ENCODE measurements at places on chromosomes 7 and 10. TPM values are rescaled to one million over a fixed set of nuclear protein-coding genes. Genes with fewer than 3 reads are reported as not detected.

DNA sequence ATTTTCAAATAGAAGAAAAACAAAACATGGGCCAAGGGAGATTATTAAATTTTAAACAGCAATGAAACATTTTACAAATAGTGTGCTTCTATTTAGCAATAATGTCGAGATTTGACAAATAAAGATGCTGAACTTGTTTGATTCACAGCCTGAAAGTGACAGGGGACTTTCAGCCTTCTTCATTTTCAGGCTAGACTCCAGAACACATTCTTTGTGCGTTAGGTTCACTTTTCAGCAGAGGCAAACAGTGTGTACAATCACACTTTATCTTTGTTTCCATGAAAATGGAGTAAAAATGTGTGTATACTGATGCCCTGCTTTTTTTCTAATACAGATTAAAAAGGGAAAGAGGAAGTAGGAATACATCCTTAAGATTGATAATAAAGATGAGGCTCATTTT, 35.6 kb downstream of the FAM171A1 start:
- H3K4me1 ChIP-seq: peaks cover 12% of the 10 kb centered on the region
- H3K27me3 ChIP-seq: no peaks in the 10 kb centered on the region
- H3K27ac ChIP-seq: no peak overlapping the region
- no peak overlapping the region for H3K4me3 ChIP-seq
- H3K36me3 ChIP-seq: no peaks in the 10 kb centered on the region

DNA sequence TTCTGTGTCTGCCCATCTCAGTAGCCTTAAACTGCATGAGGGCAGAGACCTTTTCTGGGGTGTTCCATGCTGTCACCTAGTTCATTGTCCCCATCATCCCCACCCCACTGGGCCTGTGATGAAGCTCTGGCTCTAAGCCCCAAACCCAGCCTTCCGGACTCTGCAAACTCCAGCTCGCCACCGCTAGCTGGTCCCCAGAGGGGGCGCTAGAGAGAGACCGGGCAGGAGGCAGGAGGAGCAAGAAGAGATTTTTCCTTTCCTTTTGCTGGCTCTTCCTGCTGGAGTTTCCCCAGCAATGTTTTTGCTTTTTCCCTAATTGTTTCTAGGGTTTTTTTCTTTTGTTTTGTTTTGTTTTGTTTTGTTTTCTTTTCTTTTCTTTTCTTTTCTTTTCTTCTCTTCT, 234.4 kb downstream of the TEX36 start:
- H3K4me1 ChIP-seq: no peaks in the 10 kb centered on the region
- H3K36me3 ChIP-seq: no peaks in the 10 kb centered on the region
- no peak overlapping the region for H3K27ac ChIP-seq

PON1 gene
- 1.5 TPM for total RNA-seq

CCT6A gene
- 318 TPM for total RNA-seq

- H3K27ac ChIP-seq: no peak overlapping the region
- H3K36me3 ChIP-seq: no peaks in the 10 kb centered on the region
- H3K27me3 ChIP-seq: no peaks in the 10 kb centered on the region
- no peak for DNase-seq
- H3K4me3 ChIP-seq: no peak overlapping the region
Observed at GRCh38 chr7:41298409-41298808, 404.5 kb downstream of the INHBA start.

ANKRD1 gene
- total RNA-seq: not detected

KLF14 gene
- total RNA-seq: not detected

RBM48 gene
- total RNA-seq: 8.8 TPM

- no peak overlapping the region for H3K4me3 ChIP-seq
- DNase-seq: no peak
- H3K27ac ChIP-seq: no peak overlapping the region
Observed at GRCh38 chr10:33133557-33133956, 175.5 kb upstream of the ITGB1 start.

- no peaks in the 10 kb centered on the region for H3K36me3 ChIP-seq
- H3K4me1 ChIP-seq: no peaks in the 10 kb centered on the region
- H3K27me3 ChIP-seq: no peaks in the 10 kb centered on the region
Observed at GRCh38 chr7:142053988-142054387, 57.5 kb upstream of the MGAM2 start.

- no peak overlapping the region for H3K4me3 ChIP-seq
- peak; percentile 57 for DNase-seq
- H3K36me3 ChIP-seq: no peaks in the 10 kb centered on the region
- no peak overlapping the region for H3K27ac ChIP-seq
- no peaks in the 10 kb centered on the region for H3K4me1 ChIP-seq
Observed at GRCh38 chr7:31729195-31729804, 42.3 kb downstream of the PPP1R17 start.

DNA sequence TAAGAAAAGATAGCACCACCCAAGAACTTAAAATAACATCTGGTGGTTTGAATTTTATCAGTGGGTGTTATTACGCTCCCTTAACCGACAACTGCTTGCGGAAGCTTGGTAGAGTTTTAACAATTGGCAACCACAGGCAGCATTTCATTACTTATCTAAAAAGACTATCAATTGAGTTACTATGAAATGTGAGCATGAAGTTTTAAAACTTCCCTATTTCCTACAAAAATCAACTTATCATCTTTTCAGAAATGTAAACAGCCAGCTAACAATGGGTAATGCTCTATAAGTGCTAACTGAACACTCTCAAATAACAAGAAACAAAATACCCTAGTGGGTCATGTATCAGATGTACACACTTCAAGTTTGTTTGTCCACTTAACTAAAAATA, 68.8 kb downstream of the OSBPL3 start:
- H3K4me3 ChIP-seq: no peak overlapping the region
- peaks cover 15% of the 10 kb centered on the region for H3K4me1 ChIP-seq
- H3K36me3 ChIP-seq: no peaks in the 10 kb centered on the region
- DNase-seq: no peak
- H3K27me3 ChIP-seq: no peaks in the 10 kb centered on the region

TMEM236 gene
- 0.03 TPM for total RNA-seq

LLCFC1 gene
- not detected for total RNA-seq

DNA sequence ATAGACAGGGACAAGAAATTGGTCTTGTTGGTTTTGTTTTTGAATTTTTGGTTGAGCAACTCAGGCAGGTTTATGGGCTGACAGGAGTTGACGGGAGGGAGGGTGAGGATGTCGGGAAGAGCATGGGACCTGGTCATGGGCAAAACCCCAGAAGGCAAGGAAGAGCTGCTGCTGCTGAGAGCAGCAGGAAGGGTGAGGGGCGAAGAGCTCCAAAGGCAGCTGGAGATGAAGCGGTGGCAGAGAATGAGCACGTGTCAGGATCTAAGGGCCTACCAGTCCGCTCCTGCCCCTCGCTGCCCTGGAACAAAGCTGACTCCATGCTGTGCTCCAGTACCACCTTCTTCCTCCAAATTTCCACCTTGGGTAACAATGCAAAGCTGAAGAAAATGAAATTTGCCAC, 84.3 kb downstream of the ARHGAP22 start:
- H3K4me3 ChIP-seq: no peak overlapping the region
- peaks cover 3% of the 10 kb centered on the region for H3K27me3 ChIP-seq
- no peak overlapping the region for H3K27ac ChIP-seq
- peaks cover 8% of the 10 kb centered on the region for H3K4me1 ChIP-seq

DNA sequence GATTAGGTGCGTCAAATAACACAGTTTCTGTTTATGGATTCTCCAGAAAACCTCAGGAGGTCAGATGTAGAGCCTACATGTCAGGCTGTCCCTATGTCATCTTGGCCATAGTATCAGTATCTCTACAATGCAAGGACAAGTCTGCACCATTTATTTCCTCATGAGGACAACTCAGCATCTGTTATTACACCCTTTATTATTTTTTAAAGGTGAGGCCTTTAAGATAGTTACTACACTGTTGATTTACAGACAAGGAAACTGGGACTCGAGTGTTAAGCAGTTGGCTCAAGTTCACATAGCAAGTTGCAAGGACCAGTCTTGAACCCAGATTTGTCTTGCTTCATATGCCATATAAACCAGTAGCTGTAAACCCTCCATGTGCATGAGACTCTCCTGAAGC, 23.2 kb upstream of the PPA1 start:
- no peak for DNase-seq
- H3K4me3 ChIP-seq: no peak overlapping the region
- H3K27ac ChIP-seq: no peak overlapping the region
- H3K36me3 ChIP-seq: no peaks in the 10 kb centered on the region
- H3K4me1 ChIP-seq: no peaks in the 10 kb centered on the region
- 0 out of 2 replicates have a peak, but pooled peaks cover 4% of the 10 kb centered on the region for H3K27me3 ChIP-seq

DNA sequence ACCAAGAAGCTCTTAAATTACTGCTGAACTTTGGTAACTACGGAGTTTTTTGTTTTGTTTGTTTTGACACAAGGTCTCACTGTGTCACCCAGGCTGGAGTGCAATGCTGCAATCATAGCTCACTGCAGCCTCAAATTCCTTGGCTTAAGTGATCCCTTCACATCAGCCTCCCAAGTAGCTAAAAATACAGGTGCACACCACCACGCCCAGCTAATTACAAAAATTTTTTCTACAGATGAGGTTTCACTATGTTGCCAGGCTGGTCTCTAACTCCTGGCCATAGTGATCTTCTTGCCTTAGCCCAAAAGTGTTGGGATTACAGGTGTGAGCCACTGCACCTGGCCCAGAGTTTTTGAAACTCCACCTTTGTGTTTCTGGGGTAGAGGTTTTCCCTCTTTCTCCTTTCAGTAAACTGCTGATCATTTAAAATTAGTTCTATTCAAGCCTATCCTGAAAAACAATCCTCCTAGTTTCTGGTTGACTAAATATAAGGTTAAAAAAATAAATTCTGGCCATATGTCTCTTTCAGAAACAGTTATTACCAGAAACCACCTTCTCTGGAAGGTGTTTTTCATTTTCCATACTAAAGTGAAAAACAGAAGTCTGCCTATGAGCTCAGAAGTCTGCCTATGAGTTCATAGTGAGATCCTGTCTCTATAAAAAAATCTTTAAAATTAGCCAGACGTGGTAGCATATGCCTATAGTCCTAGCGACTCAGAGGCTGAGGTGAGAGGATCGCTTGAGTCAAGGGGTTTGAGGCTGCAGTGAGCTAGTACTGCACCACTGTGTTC, 63.9 kb downstream of the VOPP1 start:
- H3K4me3 ChIP-seq: no peak overlapping the region
- H3K27ac ChIP-seq: no peak overlapping the region
- no peak for DNase-seq
- no peaks in the 10 kb centered on the region for H3K36me3 ChIP-seq

Measured in GM23338 (cell line).